Head of caudate nucleus (tissue), 42 donors: ENCODE measurements at places on chromosomes 13 and 19.

- DNase-seq: no peak
Measured at GRCh38 chr13:76719955-76720354, 166.2 kb downstream of the KCTD12 start.

- no peak for DNase-seq
Measured at GRCh38 chr19:34305221-34306083, 51.1 kb downstream of the GARRE1 start.

DNA sequence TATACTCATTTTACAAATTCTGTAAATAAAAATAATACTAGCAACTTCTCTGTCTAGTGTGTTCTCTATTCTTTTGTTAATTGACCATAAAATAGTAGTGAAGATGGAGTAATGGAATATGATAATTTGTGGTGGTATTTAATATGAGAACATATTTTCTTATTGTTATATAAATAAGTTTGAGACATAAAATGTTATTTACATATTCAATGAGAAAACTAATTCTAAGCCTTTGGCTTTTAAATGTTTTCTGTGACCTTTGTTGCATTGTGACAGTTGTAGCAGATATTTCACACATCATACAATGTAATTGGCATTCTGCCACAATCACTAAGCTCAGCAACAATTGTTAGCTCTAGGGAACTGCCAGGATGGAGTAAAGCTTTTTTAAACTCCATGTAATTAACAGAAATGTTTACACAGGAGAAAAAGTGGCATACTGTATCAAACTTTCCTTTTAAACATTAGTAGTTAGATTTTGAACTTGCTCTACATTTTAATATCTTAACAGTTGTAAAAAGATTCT, 562.1 kb upstream of the PCDH9 start:
- DNase-seq: no peak

DNA sequence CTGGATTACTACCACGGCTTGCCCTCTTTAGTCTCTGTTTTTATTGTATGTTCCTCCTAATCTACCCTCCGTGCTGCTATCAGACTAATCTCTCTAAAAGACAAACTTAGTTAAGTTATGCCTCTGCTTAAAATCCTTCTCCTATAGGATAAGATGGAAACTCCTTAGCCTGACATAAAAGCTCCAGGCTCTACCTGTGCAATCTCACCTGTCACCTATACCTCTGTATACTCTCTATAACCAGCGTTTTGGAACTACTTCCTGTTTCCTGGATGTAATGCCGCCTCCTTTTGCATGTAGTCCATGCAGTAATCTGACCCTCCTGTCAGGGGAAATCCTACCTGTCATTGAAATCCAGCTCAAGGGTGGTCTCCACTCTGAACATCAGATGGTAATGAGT, 41.2 kb downstream of the OLFM4 start:
- DNase-seq: no peak

DNA sequence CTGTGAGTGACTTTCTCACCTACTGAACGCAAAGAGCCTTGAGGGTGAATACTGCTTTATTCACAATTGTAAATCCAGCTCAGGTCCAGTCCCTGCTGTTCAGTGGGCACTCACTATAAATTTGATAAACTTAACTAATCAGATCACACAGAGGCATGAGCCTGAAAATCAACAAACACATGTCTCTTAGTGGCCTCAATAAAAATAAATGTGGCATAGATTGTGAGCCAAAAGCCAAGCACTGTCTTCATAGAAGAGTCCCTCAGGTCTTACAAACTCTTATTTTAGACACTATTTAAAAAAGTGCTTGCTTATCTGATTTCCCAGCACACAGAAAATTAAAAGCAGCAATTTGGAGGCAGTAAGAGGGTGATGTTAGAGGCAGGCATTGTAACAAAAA, 957.7 kb downstream of the SLITRK5 start:
- DNase-seq: no peak

- no peak for DNase-seq
Measured at GRCh38 chr13:113207890-113208420, 514 bp downstream of the PCID2 start.

DNA sequence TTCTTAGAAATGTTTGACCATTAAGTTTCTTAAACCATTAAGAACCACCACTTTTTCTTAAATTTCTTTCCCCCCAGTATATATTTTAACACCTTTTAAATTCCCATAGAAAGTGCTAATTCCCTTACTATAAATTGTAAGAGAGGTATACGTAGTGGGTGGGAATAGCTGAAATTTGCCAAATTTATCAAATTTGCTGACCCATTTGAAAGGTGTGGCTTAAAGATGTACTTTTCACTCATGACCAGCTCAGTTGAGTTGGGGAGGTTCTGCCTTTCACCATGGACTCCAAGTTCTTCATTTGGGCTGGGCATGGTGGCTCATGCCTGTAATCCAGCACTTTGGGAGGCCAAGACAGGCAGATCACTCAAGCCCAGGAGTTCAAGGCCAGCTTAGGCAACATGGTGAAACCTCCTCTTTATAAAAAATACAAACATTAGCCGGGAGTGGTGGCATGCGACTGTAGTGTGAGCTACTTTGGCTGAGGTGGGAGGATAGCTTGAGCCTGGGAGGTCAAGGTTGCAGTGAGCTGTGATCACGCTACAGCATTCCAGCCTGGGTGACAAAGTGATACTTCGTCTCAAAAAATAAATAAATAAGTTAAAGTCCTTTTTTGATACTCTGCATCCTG, 133.2 kb downstream of the MRPL57 start:
- DNase-seq: no peak

- DNase-seq: no peak
Measured at GRCh38 chr13:93534181-93534700, 307.6 kb downstream of the GPC6 start.
